ENCODE measurements at places on chromosomes 2 and 18.
A peak's percentile ranks its signal among the peaks of the same experiment; 100 is the strongest.

GRCh38 chr2:229401171-229401865, 130.2 kb upstream of the PID1 start:
- DNase-seq: no peak

DNA sequence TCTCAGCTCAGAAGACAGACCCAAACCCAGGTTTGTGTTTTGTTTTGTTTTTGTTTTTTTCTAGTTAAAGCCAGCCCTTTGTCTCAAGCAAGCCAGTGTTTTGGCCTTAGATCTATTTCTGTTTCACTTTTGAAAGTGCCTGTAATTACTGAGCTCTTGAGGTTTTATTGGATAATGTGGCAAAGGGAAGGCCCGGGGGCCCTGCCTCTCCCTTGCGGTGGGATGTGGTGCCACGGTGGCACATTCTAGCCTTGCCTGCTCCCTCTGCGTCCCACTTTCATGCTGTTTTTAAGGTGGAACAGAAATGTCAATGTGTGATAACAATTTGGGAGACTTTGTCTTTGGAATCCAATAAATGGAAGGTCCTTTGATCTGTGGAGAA, 2.5 kb downstream of the HPCAL1 start:
- no peak for DNase-seq

DNA sequence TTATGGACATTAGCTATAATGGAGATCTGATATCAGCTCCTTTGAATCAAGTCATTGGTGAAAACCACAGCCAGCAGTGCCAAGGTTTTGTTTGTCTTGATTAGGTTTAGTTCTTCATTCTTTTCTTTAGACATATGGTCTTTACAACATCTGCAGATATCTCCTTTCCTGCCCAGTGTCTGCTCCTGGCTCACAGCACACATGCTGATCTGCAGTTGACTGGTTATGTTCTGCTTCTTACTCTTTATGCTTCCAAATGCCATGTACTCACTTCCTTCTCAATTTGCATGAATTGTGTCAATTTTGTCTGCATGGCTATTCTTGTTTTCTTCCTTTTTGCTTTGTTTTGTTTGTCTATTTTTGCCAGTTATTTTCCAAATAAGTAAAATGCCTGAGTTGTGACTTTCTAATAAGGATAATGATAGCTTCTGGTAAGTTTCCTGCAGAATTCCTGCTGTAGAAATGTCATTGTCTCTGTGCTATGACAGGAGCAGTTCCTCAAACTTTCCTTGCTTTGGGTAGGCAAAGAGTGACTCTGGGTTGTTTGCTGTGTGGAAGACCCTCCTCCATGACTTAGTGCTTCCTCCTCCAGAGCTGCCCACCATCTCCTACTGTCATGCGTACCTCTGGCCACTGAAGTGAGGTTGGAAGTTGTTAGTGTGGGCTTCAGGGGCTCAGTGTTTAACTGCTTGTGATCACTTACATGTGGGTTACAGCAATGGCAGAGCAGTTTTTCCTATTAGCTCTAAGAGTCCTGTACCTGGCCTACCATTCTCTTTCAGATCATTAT, 8.2 kb downstream of the ARHGAP25 start:
- no peak for DNase-seq

DNA sequence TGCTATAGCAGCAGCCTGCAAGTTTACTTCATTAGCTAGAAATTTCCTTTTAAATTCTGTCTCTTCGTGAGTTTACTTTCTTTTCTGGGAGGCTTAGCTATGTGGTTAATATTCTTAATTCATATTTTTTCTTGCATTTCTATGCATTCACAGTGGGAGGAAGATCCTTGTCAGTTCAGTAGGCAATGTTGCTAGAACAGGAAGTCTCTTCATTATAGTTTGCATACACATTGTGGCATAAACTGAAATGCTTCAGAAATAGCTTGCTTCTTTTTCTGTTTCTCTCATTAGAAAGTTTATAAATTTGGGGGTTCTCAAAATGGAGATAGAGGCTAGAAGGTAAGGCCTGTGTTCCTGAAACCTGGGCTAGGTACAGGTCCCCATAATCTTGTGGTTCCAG, 8.1 kb upstream of the ARHGAP15 start:
- no peak for DNase-seq

DNA sequence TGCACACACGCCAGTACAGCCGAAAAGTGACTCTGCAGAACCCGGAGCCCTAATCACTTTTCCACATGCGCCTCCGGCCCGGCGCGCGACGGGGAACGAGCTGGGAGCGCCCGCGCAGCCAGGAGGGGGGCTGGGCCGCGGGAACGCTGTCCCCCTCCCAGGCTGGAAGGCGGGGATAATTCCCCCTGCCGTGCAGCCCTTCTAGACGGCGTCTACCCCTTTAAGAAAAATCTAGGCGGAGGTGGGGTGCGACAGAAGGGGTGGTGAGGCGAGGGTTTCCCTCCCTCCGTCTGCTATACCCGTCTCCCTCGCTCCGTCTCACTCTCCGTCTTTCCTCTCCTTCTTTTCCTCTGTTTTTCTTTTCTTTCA, 2.4 kb downstream of the CYP26B1 start:
- DNase-seq: peak; percentile 68

- DNase-seq: no peak
Observed at GRCh38 chr2:28344756-28345373, 47.8 kb upstream of the FOSL2 start.

DNA sequence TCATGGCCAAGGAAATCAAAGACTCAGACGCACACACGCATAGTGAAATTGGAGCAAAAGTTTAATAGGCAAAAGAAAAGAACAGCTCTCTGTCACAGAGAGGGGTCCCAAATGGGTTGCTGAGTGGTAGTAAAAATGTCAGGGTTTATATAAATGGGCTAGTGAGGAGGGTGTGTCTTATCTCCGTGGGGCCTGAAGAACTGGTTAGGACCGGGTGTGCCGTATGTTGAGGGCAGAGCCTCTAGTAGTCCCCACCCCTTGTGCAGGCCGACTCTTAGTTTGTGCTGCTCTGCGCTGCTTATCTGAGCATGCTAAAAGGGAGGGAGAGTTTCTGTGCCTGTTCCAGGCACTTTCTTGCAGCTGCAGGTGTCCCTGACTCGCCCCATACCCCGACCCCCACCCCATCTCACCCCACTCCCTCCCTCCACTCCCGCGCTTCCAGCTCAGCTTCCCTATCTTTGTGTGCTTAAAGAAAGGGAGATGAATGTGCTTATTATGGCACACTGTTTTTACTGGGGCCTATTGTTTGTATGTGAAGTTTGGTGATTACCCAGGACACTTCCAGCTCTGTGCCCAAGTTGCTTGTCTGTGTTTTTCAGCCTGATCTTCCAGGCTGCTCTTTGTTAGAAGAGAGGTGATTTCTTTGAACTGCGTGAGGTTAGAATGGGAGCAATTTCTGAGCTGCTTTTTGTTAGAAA, 167.4 kb downstream of the SPAG16 start:
- no peak for DNase-seq

GRCh38 chr2:231683292-231684235, 24.8 kb upstream of the PTMA start:
- DNase-seq: no peak

GRCh38 chr2:102336502-102336945, 19.1 kb upstream of the IL18R1 start:
- DNase-seq: no peak

All from NCI-H2171 (cell line).